HFFc6 (cell line): ENCODE measurements at places on chromosomes 5 and 9.

DNA sequence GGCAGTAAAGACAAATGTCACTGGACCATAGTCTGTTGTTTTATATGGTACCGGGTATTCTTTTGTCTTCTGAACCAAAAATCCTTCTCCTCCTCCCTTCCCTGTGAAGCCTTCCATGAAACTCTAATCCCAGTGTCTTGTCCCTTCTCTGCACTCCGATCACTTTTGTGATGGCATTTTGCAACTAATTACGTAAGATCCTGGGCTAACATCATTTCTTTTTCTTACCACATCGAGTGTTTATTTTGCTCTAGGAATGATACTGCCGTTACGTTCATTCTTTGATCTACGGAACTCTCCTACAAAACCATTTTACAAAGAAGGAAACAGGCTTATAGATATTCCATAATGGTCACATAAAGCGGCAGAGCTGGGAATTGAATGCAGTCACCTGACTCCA, 33.7 kb downstream of the SNX18 start:
- DNase-seq, result no peak

- no peak for DNase-seq
Measured at GRCh38 chr9:11319538-11319937, 706.7 kb upstream of the PTPRD start.

- DNase-seq, result peak; percentile 63
Measured at GRCh38 chr5:145811834-145812625, 23.1 kb downstream of the PRELID2 start.

DNA sequence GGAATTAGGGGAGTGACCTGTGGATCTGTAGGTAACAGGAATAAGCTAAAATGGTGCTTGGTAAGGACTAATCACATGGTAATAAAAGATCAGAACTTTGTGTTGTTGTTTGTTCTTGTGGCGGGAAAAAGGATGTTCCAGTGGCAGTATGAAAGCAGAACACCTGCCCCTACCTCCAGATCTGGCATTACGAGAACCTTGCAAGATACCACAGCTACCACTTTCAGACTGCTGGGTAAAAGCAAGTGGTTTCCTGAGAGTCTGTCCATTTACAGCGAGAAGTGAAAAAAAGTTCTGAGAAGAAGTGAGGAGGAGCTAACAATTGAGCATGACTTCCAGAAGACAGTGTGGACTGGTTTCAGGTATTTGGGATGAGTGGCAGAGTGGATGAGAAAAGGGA, 252.5 kb downstream of the TLE4 start:
- no peak for DNase-seq

- DNase-seq, result no peak
Measured at GRCh38 chr5:93756372-93756771, 15.0 kb upstream of the POU5F2 start.

DNA sequence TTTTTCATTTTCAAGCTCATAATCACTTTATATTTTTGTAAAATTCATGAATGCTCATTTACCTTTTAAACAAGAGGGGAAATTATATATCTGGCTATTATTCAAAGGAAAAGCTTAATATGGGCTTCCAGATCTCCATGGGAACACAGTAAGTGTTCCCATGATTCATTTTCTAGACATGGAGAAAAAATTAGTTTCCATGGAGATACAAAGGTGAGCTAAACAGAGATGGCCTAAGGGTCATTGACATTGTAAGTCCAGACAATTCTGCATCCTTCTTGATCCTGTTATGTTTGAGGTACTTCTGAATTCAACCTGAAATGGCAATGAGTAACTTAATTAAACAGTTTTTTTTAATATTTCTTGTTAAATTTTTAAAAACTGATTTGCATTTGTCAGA, 341.4 kb upstream of the PRR16 start:
- DNase-seq, result peak; percentile 6

GRCh38 chr9:121650217-121651007, 1.0 kb upstream of the DAB2IP start:
- no peak for DNase-seq

- DNase-seq, result no peak
Measured at GRCh38 chr5:122921826-122922225, 76.4 kb downstream of the SNX24 start.

GRCh38 chr9:82582693-82583092, 480.2 kb downstream of the RASEF start:
- DNase-seq, result no peak

DNA sequence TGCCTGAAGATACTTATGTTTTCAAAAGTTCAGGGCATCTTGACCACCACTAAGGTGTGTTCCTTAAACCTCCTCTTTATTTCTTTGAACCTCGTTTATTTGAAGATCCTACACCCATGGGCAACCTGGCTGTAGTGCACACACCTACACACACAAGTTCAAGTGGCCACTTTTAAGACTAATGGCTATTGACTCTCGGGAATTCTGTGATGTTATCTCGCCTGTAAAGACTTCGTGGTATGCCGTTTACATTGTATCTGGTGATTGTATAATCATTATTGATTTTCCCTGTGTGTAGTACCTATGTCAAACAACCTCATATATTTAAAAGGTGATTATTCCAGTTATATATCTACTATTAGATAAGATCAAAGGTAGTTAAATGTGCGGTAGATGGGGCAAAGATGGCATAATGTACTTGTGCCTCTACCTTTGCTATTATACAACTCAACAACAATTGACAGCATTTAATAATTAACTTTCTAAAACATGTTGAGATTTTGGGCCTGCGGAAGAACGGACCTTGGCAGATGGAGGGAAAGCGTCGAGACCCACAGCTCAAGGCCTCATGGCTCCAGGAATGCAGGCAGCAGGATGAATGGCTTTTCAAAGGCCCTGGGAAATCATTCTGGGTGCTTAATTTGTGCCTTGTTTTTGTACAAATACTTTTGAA, 51.4 kb upstream of the IRX2 start:
- no peak for DNase-seq

DNA sequence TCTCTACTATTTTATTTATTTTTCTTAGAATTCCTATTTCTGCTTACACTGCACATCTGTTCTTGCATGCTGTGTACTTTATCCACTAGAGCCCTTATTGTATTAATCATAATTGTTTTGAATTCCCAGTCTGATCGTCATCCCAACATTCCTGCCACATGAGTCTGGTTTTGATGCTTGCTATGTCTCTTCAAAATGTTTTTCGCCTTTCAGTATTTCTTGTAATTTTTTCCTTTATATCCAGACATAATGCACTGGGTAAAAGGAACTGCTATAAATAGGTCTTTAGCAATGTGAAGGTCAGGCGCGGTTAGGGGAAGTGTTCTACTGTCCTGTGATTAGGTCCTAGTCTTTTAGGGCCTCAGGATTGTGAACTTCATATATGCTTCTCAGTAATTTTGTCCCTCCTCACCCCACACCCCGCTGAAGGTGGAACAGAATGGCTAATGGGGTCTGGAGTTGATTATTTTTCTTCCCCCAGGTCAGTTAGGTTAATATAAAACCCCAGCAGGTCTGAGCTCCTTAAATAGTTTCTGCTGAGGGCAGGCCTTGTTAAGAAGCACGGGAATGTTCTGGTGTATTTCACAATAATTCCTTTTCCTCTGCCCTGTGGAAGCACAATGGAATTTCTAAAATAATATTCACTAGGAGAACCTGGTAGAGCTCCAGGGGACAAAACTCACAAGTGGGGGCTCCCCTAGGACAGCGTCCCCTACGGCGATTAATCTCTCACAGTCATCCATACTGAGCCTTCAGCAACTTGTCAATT, 146.6 kb upstream of the TUT7 start:
- DNase-seq, result peak; percentile 88

DNA sequence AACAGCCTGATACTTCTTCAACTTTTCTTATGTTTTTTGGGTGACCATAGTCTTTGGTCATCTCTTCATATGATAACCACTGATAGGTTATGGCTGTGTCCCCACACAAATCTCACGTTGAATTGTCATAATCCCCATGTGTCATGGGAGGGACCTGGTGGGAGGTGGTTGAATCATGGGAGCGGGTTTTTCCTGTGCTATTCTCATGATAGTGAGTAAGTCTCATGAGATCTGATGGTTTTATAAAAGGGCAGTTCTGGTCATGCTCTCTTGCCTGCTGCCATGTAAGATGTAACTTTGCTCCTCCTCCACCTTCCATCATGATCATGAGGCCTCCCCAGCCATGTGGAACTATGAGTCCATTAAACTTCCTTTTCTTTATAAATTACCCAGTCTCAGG, 8.7 kb downstream of the RHOBTB3 start:
- no peak for DNase-seq
